Calu3 (cell line): ENCODE measurements at places on chromosomes 4 and X. TPM values are rescaled to one million over a fixed set of nuclear protein-coding genes. Genes with fewer than 3 reads are reported as not detected.

Gene CFAP47
- 0.21 and 1.0 TPM in 2 replicates for total RNA-seq

Gene FOXO4
- 7.8 and 9.8 TPM in 2 replicates for total RNA-seq

Gene H2AZ1
- 351 and 380 TPM in 2 replicates for total RNA-seq

Gene LAP3
- total RNA-seq = 70.6 and 123 TPM in 2 replicates

Gene IRS4
- total RNA-seq = 0.10 TPM in 1 of 2 replicates, not detected in the other

Gene UGT2B10
- total RNA-seq = not detected in 2 replicates

Gene MAP7D2
- total RNA-seq = 2.6 and 4.0 TPM in 2 replicates

Gene XPNPEP2
- total RNA-seq = not detected in 2 replicates

Gene PCYT1B
- total RNA-seq = 0.07 and 0.09 TPM in 2 replicates

Gene AGTR2
- not detected in 2 replicates for total RNA-seq

GRCh38 chrX:7068939-7069367 lies 78.6 kb upstream of the STS start:
- DNase-seq = no peak

DNA sequence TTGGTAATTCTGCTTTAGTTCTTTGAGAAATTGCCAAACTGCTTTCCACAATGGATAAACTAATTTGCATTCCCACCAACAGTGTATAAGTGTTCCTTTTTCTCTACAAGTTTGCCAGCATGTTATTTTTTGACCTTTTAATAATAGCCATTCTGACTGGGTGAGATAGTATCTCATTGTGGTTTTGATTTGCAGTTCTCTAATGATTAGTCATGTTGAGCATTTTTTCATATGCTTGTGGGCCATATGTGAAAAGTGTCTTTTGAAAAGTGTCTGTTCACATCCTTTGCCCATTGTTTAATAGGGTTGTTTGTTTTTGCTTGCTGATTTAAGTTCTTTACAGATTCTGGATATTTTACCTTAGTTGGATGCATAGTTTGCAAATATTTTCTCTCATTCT lies 25.9 kb downstream of the ENPEP start:
- DNase-seq = no peak

GRCh38 chr4:127965062-127965802 lies at the start of the genes ABHD18 and MFSD8:
Gene ABHD18 (plus strand): TSS chr4:127965406. CDS start chr4:127982956, 17,550 bp downstream.
Gene MFSD8 (minus strand): TSS chr4:127965173. CDS start chr4:127965133, 40 bp downstream.
- DNase-seq = peak; percentile 97

DNA sequence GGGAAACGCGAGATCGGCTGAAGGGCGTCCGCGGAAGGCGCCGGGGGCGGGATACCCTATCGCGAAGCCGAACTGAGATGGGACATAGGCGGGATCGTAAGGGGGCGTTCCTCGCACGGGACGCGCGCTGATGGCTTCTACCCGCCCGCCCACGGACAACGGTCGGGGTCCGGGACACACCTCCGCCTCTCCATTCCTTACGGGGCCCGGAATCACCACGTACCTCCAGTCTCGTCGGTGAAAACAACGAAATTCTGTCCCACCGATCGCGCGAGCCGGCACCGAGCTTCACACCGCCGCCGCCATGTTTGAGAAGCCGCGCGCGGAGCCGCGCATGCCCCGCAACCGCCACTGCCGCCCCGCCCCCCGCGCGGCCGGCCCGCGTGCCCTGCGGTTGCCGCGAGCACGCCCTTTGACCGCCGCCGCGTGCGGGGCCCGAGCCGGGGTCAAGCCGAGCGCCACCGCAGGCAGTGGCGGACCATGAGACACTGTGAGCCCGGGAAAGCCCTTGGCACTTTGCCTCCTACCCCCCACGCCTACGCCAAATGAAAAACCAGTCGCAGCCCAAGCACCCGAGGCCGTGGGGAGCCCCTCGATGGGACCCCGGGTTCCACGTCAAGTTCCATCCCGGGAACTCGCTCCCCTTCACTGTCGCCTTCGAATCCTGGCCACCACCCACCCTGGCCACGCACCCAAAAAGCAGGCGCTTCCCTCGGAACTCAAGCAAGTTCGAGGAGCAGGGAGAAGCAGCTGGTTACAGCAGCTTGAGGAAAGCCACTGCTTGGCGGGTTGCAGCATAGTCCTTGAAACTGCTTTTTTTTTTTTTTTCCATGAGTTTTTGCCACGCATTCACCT lies at the start of gene SCML2:
Gene SCML2 (minus strand): TSS at position 320 of the 855 bp plus-strand sequence. CDS start 20,617 bp downstream, outside the sequence.
- DNase-seq = peak; percentile 45

GRCh38 chr4:78622253-78622979 lies 70.8 kb downstream of the ANXA3 start:
- DNase-seq = no peak

- no peak for DNase-seq
These were observed 102.0 kb downstream of the MGST2 start for GRCh38 chr4:139767585-139767984.

GRCh38 chr4:39051492-39051891 lies 10.5 kb upstream of the KLHL5 start:
- no peak for DNase-seq

DNA sequence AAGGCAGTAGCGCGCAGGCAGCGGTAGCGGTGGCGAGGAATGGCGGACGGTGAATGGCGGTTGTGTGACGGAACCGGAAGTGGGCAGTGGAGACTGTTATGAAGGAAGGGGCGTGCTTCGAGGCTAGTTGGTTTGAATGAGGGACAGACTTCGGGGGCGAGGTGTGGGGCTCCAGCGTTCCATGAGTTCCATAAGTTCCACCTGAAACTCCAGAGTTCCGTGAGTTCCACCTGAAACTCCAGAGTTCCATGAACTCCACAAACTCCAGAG lies 70.2 kb downstream of the FAM47C start:
- DNase-seq = no peak

DNA sequence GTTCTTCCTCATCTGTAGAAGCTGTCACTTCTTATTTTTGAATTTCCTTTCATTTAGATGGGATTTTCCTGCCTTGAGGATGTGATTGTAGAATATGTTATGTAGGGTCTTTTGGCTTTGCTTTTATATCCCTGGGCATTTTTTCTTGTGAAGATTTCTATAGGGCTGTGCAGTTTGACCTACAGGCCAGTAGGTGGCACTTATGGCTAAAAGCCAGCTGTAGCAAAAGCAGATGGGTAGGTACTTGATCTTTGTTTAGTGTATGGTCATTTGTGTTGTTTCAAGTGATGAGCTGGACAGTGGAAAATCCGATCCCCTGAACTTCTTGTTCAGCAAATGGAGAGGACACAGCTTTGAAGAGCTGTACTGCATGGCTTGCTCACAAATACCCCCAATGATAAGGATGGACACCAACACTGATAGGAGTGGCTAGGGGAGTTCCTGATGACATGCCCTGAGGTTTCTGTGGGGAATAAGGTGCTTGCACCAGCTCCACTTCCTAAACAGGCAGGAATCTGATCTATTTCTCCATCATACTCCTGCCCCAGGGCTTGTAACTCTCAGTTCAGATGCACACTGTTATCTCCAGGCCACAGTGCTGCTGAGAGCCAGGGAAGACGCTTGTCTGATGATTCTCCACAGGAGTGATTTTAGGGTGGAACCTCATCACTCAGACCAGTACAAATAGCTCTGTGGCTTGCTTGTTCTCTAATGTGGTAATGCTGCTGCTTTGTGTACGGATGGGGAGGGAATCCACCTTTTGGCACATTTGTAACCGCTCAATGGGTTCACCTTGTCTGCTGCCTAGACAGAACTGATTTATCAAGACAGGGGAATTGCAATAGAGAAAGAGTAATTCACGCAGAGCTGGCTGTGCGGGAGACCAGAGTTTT lies 417.1 kb upstream of the MAGEB16 start:
- DNase-seq = no peak

GRCh38 chrX:19746919-19747651 lies 140.3 kb downstream of the SH3KBP1 start:
- DNase-seq = no peak

DNA sequence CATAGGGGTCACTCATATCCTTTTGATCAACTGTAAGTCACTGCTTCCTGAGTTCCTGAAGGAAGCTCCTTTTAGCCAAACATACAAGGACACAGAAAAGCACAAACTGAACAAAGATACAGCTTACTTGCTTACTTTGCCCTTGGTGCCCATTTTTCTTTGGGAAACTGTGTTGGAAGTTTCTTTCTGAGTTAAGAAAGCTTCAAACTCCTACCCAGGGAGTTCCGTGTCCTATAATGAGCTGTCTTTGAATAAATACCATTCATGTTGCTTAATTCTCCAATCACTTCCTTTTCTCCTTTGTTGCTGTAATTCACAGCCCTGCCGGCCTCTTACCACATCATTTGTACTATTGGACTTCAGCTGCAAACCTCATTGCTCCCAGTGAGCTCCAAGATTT lies at the start of gene ADH4:
Gene ADH4 (minus strand): TSS at position 228 of the 400 bp plus-strand sequence. CDS start 75 bp downstream, at position 153.
- DNase-seq = no peak

DNA sequence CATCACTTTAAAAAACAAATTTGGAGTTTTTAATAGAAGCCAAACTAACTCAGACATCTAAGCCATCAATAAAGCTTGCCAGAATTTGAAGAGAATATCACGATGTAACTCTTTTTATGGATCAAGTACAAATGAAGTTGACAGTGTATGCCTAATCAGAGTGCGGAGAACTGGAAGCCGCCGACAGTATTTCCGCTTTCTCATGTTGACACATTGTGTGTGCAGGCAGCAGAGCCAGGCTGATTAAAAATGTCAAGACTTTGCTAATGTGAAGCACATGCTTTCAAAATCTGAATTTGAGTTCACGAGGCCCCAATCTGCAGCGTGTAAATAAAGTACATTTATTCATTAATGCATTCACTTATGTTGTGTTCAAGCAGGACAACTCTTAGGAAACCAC lies 161.2 kb downstream of the TENM3 start:
- DNase-seq = no peak

DNA sequence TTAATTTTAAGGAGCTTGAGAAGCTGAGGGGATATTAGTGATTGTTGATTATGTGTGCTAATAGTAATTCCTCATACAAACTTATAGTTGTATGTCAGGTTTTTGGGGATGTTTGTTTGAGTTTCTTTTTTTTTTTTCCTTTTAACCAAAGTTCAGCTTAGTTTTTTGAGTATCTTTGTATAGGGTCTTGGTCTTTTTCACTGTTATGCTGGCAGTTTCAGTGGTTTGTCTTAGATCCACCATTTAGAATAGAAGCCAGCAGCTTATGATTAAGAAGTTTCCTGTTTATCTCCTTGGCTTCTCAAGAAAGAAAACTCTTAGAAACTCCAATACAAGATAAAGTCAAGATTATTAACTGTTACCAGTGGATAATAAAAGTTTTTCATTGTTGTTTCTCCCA lies 16.1 kb downstream of the CPEB2 start:
- DNase-seq = no peak

- no peak for DNase-seq
These were observed 720.0 kb downstream of the PCDH18 start for GRCh38 chr4:136812100-136812880.
